ENCODE measurements at places on chromosomes 2 and 18. TPM values are rescaled to one million over a fixed set of nuclear protein-coding genes. Genes with fewer than 3 reads are reported as not detected.

KHK gene
- total RNA-seq = 2.9 TPM

RNF103 gene
- total RNA-seq = 40.1 TPM

KIF1A gene
- total RNA-seq = 2.0 TPM

UPP2 gene
- total RNA-seq = not detected

MC2R gene
- total RNA-seq = not detected

IL36A gene
- total RNA-seq = not detected

HJURP gene
- total RNA-seq = 0.36 TPM

MYCN gene
- 0.38 TPM for total RNA-seq

DNA sequence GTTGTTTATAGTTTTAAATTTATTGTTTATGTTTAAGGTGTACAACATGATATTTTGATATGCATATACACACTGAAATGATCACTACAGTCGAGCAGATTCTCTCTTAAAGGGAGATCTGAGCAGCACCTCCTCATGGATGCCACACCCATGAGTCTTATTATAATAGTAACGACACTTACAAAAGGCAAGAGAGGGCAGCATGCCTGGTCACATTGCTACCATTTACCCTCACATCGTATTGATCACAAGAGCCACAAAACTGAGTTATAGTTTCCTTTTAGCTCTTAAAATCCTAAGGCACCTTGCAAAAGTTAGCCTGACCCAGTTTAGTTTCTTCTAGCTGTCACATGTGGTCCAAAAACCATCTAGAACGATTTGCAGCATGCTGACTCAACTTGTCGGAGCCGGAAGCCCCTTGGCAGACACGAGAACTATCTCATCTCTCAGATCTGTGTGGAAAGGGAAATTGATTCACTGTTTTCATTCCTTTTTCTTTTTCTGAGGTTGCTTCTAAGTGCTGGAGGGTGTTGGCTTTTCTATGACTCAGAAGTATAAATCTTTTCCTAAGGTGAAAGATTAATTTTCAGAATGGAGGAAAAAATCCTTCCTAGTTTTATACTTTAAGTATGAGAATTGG is 85.3 kb downstream of the CDC42EP3 start:
- DNase-seq = no peak

DNA sequence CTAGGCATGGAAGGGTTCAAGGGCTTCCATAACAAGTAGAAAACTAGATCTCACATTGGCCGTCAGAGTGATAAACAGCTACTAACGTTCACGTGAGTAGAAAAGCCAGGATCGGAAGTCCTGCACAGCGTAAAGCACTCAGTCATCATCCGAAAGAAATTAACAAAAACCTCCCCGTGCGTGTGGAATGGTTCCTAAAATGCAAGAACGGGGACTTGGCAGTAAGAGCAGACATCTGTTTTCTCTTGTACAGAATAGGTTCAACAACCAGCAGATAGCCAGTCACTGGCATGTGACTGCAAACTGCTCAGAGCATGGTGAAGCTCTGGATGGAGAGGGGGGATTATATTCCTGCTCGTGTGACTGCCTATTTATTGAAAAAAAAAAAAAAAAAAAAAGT is 106.9 kb upstream of the ITGB6 start:
- DNase-seq = no peak

GRCh38 chr2:41698678-41699422 is 349.0 kb upstream of the PKDCC start:
- peak; percentile 46 for DNase-seq

DNA sequence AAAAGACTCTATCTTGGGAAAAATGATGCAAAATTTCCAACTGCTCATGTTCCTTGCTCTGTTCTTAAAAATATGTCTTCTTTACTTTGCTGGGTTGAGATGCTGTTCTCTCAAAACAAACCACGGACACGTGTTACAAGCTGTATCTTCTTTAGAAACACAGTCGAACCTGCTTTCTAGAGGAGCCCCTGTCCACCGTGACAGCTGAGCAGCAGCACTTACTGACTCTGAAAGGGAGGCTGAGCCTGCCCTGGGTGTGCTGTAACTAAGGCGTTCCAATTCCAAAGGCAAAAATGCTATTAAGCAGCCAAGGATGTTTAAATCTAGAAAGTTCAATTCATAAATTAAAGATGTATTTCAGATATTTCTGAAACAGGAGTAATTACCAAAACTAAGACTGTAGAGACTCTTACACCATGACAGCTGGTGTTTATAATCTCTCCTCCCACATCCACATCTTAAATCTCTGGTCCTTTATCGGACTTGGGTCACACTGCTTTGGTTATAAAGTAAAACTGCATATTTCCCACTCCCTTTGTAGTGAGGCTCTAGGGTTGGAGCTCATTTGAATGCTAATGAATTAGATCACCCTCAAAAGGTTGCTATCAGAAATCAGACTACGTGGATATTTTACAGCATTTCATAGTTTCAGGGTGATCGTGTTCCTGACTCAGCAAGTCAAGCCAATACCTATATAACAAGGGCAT is 281.2 kb upstream of the LYPD1 start:
- DNase-seq = no peak

- no peak for DNase-seq
Measured at GRCh38 chr2:178946494-178946893, 103.4 kb downstream of the CCDC141 start.

GRCh38 chr18:33161131-33161530 is 279.4 kb downstream of the CCDC178 start:
- no peak for DNase-seq

DNA sequence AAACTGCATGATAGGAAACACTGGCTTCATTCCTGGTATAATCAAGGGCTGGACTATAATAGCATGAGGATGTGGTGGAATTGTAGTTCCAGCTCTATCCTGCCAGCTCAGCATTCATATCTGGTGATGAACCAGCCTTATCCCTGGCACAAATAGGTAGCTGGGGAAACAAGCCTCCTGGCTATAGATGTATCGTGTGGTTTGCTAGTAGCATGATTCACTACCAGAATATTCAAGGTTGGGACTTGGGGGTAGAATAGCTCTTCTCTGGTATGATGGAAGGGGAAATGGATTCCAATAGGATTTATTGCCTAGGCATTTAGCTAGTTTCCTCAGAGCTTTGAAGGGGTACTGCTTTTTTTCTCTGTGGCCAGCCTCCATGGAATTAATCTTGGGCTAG is 532.8 kb downstream of the FBXO15 start:
- DNase-seq = no peak

- DNase-seq = no peak
Measured at GRCh38 chr2:215702116-215702902, 266.4 kb upstream of the FN1 start.

DNA sequence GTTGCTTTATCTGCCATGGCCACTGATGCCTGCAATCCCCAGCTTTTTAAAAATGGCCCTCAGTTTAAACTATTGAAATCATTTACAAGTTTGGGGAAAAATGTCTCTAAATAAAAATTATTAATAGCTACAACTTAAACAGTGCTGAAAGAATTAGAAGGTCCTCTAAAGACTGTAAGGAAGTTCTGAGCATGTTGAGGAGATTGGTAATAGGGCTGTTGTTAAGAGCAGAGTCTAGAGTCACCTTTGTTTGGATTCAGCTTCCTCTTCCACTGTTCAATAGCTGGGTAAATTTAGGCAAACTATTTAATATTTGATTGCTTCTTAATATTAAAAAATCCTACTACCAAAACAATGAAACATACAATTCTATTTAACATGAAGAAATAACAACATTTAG is 1127.1 kb upstream of the DDX18 start:
- no peak for DNase-seq

GRCh38 chr2:71689393-71689792 is 236.0 kb downstream of the DYSF start:
- peak; percentile 48 for DNase-seq

DNA sequence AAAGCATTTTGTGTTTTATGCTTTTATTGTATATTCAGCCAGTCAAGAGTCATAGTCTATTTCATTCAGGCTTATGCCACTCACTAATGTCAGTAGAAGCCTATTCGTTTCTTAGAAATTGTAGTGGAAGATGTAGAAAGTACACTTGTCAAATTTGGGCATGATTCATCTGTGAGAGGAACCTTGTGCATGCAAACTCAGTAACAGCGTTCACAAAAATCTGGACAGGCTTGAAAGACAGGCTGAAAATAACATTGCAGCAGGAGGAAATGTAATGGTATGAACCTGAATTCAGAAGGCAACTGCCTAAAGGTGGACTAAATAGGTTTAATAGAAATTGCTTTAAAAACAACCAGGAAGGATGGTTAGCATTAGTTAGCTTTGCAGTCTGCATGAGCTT is 213.5 kb downstream of the CMPK2 start:
- no peak for DNase-seq

- no peak for DNase-seq
Measured at GRCh38 chr2:193907561-193907960, 1712.8 kb upstream of the TMEFF2 start.

DNA sequence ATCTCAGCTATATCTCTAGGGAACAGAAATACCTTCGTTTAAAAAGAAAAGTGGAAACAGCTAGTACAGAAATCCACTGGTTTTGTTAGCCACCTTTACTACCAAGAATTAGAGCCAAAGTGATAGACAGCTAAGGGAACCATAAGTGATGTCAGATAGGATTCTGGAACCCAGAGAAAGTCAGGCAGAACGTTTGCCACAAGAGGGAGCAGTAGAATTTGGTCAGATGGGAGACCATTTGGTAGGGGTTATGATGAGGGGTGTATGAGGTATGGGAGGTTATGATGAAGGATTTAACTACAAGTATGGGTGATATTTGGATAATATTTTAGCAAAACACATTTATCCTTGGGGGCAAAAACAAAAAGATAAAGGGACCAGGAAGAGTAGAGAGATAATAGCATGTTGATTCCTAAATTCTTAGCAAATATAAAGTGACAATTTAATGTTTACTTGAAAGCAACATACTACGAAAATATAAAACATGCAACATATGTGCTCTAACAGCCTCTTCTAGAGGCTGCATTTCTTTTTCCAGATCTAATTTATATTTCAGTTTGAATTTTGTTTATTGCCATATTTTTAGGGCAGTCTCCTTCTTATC is 3.3 kb downstream of the SLC8A1 start:
- DNase-seq = no peak

GRCh38 chr2:62826141-62826540 is 120.6 kb downstream of the EHBP1 start:
- DNase-seq = no peak

DNA sequence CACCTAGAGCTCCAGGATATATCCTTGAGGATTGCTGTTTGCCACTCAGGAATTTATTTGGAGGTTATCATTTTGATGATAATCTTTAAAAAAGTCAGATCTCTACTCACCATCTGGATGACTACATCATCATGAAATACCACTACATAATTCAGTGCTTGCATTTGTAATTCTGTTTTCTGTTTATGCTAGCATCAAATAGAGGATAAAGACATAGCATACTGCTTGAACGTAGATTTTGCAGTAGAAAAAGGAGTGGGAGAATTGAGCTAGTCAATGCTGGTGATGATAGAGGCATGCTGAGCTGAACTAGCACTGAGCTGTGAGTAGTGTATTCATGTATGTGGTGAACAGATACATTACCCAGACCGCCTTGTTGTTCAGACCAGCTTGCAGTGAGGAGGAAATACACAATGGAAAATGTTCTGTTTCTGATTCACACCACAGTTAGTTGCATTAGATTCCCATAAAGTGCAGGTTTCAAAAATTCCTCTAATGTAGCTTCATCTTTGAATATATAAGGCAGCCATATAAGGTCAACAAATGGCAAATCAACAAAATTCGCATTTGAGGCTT is 68.8 kb upstream of the CDC42EP3 start:
- DNase-seq = no peak

- DNase-seq = no peak
Measured at GRCh38 chr2:714005-714741, 37.0 kb upstream of the TMEM18 start.

- DNase-seq = no peak
Measured at GRCh38 chr18:655445-655844, 2.0 kb upstream of the TYMS start.

- DNase-seq = no peak
Measured at GRCh38 chr2:191252699-191253098, 7.5 kb downstream of the MYO1B start.

Measured in left ventricle myocardium inferior (tissue), 1 donor.